ENCODE measurements at places on chromosomes 4 and X. TPM values are rescaled to one million over a fixed set of nuclear protein-coding genes. Genes with fewer than 3 reads are reported as not detected.

GRCh38 chrX:119008110-119008744 is 33.8 kb downstream of the LONRF3 start:
- no peak for DNase-seq

DNA sequence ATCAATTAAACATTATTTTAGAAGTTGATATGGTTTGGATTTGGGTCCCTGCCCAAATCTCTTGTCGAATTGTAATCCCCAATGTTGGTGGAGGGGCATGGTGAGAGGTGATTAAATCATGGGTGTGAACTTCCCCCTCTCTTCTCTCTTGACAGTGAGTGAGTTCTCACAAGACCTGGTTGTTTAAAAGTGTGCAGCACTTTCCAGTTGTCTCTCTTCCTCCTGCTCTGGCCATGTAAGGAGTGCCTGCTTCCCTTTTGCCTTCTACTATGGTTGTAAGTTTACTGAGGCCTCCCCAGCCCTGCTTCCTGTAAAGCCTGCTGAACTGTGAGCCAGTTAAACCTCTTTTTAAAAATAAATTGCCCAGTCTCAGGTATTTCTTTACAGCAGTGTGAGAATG is 141.4 kb downstream of the GALNTL6 start:
- DNase-seq = no peak

The MSX1 gene
- total RNA-seq = 7.4 TPM

The CTAG1A gene
- not detected for total RNA-seq

DNA sequence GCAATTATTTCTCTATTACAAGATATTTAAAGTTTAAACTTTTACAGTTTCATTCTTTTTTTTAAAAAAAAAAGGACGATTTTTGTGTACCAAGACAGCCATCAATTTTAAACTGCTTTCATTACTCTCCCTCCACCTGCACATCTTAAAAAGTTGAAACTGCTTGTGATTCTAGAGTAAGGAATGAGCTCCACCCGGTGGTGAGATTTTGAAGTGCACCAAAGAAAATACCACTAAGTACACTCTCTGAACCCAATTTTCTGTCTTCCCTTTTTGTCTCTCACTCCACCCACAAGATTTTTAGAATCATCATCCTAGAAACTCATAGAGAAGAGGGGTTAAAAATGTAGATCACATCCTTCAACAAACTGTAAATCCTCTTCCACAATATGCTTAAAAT is 91.3 kb upstream of the WDR44 start:
- no peak for DNase-seq

The GYG2 gene
- total RNA-seq = 19.7 TPM

DNA sequence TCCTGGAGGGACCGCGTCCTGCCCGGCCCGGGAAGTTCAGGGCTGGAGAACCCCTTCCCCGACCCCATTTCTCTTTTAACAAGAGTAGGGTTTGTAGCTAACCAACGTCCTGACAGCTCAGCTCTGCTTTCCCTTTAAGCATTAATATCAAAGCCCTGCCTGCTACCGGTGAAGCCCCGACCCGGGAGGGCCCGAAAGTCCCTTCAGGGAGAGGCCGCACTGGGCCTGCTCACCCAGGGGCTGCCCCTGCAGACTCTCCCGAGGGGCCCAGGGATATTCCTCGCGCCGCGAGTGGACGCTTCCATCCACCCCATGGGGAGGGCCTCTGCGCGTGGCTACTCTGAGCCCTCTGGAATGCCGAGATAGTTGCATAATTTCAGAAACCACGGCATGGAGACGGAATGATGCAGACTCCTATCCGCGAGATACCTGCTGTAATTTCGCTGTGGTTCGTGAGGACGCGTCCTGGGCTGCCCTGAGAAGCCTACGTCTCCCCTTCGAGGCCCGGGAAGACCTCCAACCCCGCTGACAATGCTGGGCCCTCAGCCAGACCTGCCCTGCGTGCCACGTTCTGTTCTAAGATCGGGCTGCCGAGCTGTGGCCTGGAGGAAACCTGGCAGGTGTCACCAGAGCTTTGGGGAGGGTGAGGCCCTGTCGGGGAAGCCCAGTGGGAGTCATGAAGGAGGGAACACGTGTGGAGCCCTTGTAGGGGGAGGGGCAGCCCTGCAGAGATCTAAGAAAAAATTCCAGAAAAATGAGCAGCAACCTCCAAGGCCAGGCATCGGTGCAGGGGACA is 999 bp upstream of the CTBP1 start:
- DNase-seq = peak; percentile 68

GRCh38 chr4:159105761-159106243 is 2.9 kb downstream of the RAPGEF2 start:
- DNase-seq = no peak

The FAM53A gene
- total RNA-seq = 0.90 TPM

The GPC3 gene
- 628 TPM for total RNA-seq

- no peak for DNase-seq
These were observed 60.4 kb downstream of the JADE1 start for GRCh38 chr4:128869776-128870509.

GRCh38 chr4:101762534-101762933 is 28.0 kb upstream of the BANK1 start:
- no peak for DNase-seq

The DNAAF6 gene
- not detected for total RNA-seq

DNA sequence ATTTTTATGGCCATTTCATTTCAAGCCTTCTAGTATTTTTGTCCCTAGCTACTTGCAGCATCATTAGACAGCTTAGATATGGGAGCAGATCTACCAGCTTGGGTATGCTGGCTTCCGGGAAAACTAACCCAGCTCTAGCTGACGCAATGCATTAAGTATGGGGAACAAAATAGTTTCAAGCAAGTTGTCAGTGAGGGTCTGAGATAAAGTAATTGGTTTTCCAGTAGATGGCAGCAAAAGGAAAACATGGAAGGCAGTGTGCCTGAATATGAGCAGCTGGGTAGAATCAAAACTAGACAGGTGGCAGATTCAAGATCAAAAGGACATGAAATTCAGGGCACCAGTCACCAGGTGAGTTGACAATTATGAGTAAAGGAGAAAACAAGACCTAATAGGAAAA is 340.9 kb upstream of the CTSO start:
- no peak for DNase-seq

The PGAM4 gene
- not detected for total RNA-seq

DNA sequence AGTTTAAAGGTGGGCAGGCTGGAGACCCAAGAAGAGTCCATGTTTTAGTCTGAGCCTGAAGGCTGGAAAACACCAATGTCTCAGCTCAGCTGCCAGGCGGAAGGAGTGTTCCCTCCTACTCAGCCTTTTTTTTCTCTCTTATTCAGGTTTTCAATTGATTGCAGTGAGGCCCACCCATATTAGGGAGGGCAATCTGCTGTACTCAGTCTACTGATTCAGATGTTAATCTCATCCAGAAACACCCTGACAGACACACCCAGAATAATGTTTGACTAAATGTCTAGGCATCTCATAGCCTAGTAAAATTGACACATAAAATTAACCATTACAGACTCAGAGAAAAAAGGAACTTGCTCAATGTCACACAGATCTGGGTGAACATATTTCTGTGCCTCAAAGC is 347.1 kb downstream of the GBA3 start:
- no peak for DNase-seq

The IL21 gene
- total RNA-seq = not detected

The BBS12 gene
- 3.8 TPM for total RNA-seq

The PRR32 gene
- not detected for total RNA-seq

DNA sequence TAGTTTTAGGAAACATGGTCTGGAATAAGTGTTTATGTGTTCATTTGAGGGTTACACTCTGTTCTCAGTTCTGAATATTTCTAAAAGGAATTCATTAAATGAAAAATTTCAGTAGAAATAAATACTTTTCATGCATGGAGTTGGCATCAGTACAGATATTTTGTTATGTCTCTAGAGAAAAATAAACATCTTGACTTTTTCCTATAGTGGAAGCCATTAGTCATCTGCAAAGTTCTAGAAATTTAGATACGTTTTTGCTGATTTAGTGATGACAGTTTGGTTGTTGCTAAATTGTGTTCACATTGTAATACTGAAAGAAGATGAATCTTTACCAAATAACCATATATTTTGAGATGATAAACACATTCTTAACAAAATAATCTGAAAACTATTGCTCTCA is 268.2 kb upstream of the TEX13A start:
- no peak for DNase-seq

The CFAP99 gene
- total RNA-seq = 0.43 TPM

GRCh38 chrX:18896680-18897544 is 87.0 kb downstream of the PHKA2 start:
- no peak for DNase-seq

The FRG2 gene
- total RNA-seq = not detected

The ARR3 gene
- not detected for total RNA-seq

- no peak for DNase-seq
These were observed 748 bp downstream of the CFP start for GRCh38 chrX:47628982-47629381.

DNA sequence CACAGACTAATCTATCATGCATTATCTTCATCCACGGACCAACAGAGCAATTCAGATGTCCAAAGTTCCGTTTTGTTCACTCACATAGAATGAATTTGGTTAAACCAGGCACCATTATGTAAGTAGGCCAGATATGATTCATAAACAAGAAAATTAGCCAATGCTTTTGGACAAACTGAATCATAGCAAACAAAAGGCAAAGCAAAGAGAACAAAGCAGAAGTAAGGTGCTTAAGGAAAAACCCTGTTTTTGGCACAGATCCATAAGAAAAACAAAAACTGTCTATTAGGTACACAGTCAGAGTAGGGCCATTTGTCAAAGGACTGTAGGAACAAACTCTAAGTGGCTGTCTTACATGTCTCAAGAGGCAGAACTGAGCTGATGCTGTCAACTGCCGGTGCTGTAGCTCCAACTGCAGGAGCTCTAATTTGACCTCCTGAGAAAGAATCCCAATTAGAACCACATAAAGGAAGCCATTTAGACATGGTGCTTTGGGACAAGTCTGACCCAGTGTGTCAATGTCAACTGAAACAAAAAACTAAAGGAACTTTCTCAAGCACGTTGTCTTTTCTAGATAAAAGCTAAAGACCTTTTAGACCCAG is 146.7 kb downstream of the COL25A1 start:
- no peak for DNase-seq

The TRO gene
- total RNA-seq = 39.6 TPM

- no peak for DNase-seq
These were observed 25.8 kb downstream of the OTUD6A start for GRCh38 chrX:70087857-70088630.

- DNase-seq = no peak
These were observed 18.3 kb upstream of the H2AZ1 start for GRCh38 chr4:99968330-99968729.

The CENPVL1 gene
- 0.85 TPM for total RNA-seq

DNA sequence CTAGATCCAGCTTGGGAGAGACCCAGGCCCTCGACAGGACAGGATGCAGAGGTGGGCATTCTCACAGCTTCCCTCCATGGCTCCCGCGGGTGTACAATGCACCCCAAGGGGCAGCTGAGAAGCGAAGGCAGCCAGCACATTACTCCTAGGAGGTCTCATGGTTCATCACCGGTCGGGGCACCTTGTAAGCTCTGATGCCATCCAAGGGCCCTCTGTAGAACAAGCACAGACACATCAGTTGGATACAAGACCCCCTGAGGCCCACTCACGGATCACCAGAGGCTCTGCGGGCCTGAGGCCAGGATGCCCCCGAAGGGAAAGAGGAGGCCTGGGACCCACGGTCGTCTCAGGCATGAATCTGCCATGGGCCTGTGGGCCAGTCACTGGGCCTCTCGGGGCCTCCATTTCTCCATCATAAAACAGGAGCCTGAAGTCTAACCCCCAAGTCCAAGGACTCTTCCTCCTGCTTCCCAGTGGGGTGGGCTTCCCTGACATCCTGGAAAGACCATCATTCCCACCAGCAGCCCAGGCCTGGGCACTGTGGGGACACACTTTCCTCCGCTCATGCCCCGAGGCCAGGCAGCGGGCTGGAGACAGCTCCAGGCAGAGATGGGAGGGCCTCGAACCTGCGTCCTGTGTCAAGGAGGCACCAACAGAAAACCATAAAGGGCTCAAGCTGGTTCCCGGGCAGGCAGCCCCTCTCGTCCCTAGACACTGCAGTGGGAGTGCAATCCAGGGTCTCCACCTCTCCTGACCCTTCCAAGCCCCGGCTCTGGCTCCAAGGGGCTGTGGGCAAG is 20.1 kb downstream of the HMX1 start:
- no peak for DNase-seq

- peak; percentile 15 for DNase-seq
These were observed 174.6 kb downstream of the SHOX start for GRCh38 chrX:805103-805670.

The GPRASP1 gene
- total RNA-seq = 2.8 TPM

The GLRB gene
- 5.2 TPM for total RNA-seq

- no peak for DNase-seq
These were observed 45.7 kb downstream of the GPAT3 start for GRCh38 chr4:83581411-83582288.

The PPARGC1A gene
- 93.3 TPM for total RNA-seq

GRCh38 chr4:121720109-121720508 is 23.3 kb upstream of the ANXA5 start:
- DNase-seq = no peak

The PSAPL1 gene
- total RNA-seq = 1.2 TPM

DNA sequence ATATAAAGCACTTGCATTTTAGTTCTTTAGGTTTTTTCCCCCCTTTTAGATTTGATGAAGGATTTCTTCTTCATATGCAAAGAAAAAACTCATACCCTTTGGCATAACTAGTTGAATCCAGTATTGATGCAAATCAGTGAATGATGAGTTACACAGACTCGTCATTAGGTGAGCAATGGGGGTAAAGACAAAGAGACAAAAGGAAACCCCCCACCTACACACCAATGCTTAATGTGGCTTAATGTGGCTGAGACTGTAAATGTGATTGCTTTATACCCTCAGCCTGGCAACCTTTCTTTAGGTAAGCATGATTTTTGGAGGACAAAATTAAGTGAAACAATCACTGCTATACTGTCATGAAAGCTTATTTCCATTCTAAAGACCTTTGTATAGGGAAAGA is 39.5 kb downstream of the CD40LG start:
- no peak for DNase-seq

The DBET gene
- total RNA-seq = not detected

The SSX2B gene
- not detected for total RNA-seq

- no peak for DNase-seq
These were observed 11.1 kb downstream of the ITIH6 start for GRCh38 chrX:54786967-54787366.

DNA sequence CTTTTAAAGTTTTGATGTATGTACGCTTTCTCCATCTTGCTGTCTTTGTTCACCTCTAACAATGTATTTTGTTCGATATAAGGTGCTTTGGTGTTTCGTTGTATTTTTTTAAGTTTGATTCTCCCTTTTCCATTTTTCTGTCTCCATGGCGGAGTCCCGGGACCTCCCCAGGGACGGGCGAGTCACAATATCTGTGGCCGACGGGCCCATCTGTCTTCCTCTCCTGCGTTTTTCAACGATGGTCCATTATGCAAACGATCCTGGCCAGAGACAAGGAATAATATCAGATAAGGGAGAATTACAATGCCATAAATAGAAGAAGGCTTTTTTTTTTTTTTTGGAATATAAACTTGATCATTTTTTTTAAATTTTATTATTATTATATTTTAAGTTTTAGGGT is 112.3 kb upstream of the SHOX start:
- DNase-seq = no peak

All from type B pancreatic cell (in vitro differentiated cells).